ENCODE measurements at places on chromosomes 16 and 17.
A peak's percentile ranks its signal among the peaks of the same experiment; 100 is the strongest.

- DNase-seq: no peak
Observed at GRCh38 chr17:50692448-50693035, 15.2 kb downstream of the ANKRD40 start.

DNA sequence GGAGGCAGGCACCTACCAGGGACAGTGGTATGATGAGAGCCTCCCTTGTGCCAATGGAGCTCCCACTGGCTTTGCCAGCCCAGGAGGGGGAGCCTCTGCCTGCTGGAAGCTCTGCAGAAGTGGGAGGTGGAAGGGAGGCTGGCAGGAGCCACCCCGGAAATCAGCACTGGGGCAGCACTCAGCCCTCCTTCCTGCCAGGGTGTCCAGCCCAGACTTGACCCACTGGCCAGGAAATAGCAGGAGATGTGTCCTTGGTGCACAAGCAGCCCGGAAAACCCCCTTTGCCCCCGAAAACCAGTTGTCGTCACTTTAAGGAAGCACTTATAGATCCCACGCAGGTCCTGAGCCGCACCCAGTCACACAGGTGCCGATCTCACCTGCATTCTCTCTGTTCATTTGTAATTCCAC, 49.3 kb upstream of the CACNG4 start:
- no peak for DNase-seq

GRCh38 chr16:75294773-75295459, 43.5 kb upstream of the BCAR1 start:
- DNase-seq: no peak

GRCh38 chr16:70635336-70636016, 10.9 kb upstream of the IL34 start:
- no peak for DNase-seq

GRCh38 chr16:15754821-15755534, 101.8 kb downstream of the MYH11 start:
- DNase-seq: no peak

DNA sequence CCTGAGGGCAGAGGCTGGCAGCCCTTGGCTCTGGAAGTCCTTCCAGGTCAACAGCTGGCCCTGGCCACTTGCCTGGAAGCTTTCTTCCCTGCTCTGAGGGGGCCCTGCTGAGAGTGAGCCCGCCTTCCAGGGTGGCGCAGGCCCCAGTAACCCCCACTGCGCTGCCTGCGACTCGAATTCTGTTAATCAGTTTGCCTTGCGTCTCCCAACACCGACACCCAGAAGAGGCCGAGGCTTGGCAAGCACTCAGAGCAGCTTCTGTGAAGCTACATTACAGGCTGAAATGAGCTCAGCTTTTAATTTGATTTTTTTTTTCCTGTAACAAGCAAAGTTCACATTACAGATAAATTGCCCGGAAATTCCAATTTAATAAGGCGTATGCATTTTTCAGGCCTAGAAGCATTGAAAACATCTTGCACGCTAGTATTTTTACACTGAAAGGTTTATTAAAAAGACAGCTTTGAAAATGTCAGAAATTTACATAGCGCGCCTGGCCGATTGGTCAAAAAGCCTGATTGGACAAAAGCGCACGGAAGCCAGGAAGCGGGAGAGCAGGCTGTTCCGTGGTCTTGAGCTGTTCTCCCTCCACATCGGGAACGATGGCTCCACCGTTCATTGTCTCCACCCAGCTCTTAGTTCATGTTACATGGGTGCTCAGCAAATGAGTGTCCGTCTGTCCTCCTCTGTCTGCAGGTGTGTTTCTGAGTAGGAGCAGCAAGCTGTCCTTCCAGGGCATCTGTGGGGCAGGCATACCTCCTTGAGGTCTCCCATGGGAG, 65.5 kb upstream of the HSBP1 start:
- DNase-seq: no peak

GRCh38 chr17:610276-610675, 104.4 kb downstream of the VPS53 start:
- peak; percentile 29 for DNase-seq

DNA sequence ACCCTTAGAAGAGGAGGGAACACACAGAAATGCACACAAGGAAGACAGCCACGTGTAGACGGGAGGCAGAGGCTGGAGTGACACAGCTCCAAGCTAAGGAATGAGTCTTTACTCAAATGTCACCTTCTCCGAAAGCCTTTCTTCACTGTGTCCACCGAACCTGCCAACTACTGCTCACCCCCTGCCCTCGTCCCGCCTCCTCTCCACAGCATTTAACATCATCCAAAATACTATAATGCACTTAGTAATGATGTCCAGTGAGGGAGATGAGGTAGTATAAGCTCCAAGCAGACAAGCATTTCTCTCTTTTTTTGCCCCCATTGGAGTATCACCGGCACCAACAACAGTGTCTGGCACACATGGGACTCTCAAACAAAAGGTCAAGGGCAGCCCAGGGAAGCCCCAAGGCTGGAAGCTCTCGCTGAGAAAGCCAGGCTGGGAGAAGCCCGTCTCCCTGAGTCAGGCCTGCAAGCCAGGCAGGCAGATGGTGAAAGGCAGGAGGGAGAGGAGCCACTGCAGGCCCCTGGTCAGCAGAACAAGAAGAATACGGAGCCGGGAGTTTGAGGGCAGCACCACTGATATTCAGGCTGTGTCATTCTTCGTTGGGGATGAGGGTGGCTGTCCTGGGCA, 25.9 kb downstream of the ZFHX3 start:
- no peak for DNase-seq

Measured in common myeloid progenitor, CD34-positive (primary cell).